ENCODE measurements at places on chromosomes 12 and 14.

DNA sequence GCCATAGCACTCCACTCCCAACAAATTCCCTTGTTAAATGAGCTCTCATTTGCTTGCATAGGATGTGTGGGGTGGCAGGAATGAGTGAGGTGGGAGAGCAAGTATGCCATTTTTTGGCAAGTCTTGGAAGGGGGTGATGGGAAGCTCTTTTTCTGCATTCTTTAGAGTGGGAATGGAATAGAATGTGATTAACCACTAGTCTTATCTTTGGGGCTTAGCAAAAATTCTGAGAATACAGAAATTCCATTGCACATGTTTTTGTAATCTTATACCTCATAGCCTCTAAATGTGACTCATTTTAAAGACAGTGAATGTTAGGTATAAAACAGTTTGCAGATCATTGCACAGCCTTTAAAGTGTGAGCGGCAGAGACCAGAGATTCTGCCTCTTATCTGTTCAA lies 28.4 kb upstream of the NEDD1 start:
- peak; percentile 88 for DNase-seq

DNA sequence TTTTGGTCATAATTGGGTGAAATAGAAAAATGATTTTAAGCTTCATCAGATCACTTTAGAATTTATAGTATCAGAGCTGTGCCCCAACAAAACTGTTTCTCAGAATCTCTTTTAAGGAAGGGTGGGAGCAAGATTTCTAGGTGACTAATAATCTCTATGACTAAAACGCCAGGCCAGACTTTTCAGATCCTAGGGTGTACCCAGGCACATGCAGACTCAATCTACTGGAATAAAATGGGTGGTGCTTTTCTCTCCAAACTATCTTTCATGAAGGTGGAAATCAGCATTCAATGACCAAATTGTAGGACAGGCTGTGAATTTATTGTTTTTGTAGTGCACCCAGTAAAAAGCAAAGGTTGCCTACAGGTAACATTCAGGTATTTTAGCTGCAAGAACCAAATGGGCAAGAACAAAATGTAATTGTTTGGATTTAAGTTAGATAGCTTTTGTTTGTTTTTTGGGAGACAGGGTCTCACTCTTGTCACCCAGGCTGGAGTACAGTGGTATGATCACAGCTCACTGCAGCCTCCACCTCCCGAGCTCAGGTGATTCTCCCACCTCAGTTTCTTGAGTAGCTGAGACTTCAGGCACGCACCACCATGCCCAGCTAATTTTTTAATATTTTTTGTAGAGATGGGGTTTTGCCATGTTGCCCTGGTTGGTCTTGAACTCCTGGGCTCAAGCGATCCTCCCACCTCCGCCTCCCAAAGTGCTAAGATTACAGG lies 49.5 kb downstream of the PPP2R5C start:
- peak; percentile 48 for DNase-seq

DNA sequence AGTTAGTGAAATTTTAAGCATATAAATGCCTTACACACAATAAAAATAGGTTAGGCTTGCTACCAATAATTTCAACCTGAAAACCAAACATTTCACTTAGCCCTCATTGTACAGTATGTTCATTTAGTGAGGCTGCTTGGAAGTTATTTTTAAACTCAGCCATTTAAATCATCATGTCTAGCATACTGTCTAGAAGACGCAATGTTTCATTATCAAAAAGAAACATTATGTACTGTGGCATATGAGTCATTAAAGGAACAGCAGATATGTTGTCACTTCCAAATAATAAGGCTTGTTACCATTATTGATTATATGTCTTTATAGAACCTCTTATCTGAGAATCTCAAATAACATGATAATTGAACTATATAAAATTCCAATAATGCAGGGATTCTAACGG lies 304.7 kb downstream of the RMST start:
- no peak for DNase-seq

GRCh38 chr14:91835197-91835919 lies 32.0 kb downstream of the TC2N start:
- no peak for DNase-seq

DNA sequence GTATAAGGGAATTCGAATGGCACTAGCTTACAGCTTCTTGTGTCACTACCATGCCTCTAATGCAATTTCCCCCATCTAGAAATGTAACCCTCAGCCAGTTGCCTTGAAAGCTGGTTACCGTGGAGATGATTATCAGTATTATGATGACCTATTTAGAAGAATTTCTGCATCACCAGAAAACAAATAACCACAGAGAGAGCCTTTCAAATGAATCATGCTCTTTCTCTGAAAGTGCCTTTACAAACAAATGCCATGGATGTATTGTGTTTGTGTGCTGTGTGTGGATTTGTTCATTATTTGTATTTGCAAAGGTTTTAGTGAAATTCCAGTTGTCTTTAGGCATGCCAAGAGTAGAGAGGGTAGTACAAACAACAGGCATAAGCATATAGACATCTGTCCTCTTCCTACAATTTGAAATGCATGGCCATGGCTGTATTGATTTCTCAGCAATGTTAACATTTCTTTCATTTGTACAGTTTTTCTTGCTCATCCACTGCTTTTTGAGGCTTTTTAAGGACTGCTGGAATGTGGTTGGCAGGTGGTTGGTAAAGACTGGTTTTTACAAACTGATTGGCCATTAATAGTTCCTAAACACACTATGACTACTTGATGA lies 266.5 kb downstream of the PAWR start:
- DNase-seq, result peak; percentile 96

- no peak for DNase-seq
Observed at GRCh38 chr14:72743626-72744025, 150.3 kb downstream of the DPF3 start.

DNA sequence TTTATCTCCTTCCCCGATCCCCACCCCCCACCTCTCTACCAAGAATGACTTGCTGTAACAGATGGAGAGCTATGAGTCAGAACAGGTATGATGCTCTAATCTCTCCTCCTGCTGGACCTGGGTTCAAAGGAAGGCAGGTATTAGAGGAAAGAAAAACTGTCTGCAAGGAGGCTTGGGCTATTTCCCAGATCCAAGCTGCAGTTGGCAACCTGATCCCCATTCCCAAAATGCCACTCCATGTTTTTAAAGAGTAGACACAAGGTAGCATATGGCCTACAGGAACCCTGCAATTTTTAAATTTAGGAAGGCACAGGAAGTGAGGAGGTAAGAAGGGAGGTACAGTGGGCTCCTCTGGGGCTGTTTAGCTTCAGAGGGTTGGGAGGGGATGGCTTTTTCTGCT lies 33.0 kb downstream of the SRRM4 start:
- no peak for DNase-seq

GRCh38 chr14:68665792-68666204 lies 127.1 kb downstream of the ZFP36L1 start:
- DNase-seq, result peak; percentile 27
